Stimulated activated CD8-positive, alpha-beta memory T cell treated with anti-CD3 and anti-CD28 coated beads, Interleukin-2, amount 100 ng/mL, for 48 hours (primary cell): ENCODE measurements at places on chromosomes 16 and 17.

GRCh38 chr17:69524854-69525253, 110.4 kb downstream of the MAP2K6 start:
- no peak for DNase-seq

GRCh38 chr17:32385971-32386370, 36.0 kb downstream of the ZNF207 start:
- DNase-seq = no peak

- DNase-seq = no peak
These were observed 7.1 kb downstream of the COL1A1 start for GRCh38 chr17:50194140-50194933.

GRCh38 chr16:9151074-9151473, 59.6 kb downstream of the HAPSTR1 start:
- no peak for DNase-seq

- DNase-seq = no peak
These were observed 13.6 kb downstream of the SMTNL2 start for GRCh38 chr17:4597975-4598374.

DNA sequence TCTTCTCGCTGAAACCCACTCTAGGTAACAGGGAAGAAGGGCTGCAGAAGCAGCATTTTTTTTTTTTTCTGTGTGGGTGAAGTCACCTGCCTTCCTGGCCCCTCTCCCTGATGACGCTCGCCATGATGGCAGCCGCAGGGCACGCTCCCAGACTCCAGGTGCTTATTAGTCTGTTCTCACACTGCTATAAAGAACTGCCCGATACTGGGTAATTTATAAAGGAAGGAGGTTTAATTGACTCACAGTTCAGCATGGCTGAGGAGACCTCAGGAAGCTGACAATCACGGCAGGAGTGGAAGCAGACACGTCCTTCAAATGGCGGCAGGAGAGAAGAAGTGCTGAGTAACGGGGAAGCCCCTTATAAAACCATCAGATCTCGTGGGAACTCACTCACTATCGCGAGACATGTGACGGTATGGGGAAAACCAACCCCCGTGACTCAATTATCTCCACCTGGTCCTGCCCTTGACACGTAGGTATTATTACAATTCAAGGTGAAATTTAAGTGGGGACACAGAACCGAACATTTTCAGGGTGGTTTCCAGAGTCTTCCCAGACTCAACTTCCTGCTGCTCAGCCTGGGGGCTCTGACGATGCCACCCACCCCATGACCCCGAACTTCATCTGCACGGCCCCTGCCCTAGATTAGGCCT, 34.9 kb upstream of the NLRP1 start:
- no peak for DNase-seq

- no peak for DNase-seq
These were observed 77.3 kb downstream of the WIPI1 start for GRCh38 chr17:68379692-68380677.

DNA sequence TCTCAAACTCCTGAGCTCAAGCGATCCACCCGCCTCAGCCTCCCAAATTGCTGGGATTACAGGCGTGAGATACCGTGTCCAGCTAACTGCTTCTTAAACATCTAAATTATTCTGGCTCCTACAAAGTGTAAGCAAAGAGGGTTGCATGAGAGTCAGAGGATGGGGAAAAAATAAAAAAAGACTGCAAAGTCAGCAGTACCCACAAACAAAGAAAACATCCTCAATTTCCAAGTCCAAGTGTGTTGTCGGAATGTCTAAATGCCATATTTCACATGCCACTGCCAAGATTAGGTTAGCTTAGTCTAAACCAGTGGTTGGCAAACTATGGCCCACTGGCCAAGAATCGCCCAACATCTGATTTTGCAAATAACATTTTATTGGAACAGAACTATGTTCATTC, 13.0 kb upstream of the PHLPP2 start:
- DNase-seq = no peak

GRCh38 chr16:79430191-79430678, 170.3 kb downstream of the MAF start:
- DNase-seq = no peak

DNA sequence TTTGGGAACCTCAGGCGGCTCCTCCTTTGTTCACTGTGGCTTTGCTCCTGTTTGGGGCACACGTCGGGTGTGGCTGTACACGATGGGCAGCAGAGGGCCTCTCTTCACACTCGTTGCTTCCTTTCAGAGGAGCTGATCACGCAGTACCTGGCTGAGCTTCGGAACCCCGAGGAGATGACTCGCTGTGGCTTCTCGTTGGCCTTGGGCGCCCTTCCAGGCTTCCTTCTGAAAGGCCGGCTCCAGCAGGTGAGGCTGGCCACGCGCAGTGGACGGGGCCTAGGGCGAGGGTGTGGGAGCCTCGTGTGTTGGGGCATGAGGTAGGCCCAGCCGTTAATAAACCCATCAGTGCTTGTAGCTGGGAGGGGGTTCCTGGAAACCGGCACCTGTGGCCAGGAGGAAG, 85.0 kb upstream of the ZNF750 start:
- DNase-seq = no peak

- DNase-seq = no peak
These were observed 69.2 kb downstream of the SDR42E1 start for GRCh38 chr16:81942007-81942601.

DNA sequence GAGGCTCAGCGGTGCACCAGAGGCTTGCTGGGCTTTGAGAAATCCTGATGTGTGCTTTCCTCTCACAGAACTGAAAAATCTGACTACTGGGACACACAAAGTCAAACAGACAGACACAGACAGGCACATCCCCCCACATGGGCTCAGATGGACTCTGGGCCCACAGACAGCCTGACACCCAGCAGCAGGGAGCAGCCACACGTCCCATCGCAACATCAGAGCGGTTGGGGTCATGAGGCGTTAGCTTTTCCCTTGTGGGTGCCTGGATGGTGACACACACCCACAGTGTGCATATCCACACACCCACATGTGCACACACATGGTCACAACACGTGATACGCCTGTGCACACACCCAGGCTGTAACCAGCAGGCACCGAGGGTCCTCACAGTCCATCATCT, 6.3 kb downstream of the SPNS3 start:
- DNase-seq = no peak

- no peak for DNase-seq
These were observed 818.6 kb downstream of the KCNJ2 start for GRCh38 chr17:70987867-70988340.
